ENCODE measurements at places on chromosomes 2 and 18.

- DNase-seq = no peak
Measured at GRCh38 chr2:201984800-201985525, 48.7 kb upstream of the FZD7 start.

DNA sequence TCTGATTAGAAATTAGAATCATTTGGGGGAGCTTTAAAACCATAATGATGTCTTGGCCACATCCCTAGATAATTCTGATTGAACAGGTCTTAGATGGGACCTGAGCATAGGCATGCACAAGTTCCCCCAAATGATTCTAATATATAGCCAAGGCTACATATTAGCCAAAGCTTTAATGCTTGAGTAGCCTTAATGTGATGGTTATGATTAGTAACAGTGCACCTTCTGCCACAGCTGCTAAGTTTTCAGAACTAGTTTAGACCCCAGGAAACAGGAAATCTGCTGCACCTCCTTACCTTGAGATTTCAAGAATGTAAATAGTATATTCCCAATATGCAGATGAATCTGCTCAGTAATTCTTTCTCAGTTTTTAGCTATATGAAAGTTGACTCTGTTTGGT lies 119.8 kb downstream of the PTPN4 start:
- DNase-seq = no peak

GRCh38 chr2:55961318-55961911 lies 37.8 kb upstream of the EFEMP1 start:
- DNase-seq = peak; percentile 51

DNA sequence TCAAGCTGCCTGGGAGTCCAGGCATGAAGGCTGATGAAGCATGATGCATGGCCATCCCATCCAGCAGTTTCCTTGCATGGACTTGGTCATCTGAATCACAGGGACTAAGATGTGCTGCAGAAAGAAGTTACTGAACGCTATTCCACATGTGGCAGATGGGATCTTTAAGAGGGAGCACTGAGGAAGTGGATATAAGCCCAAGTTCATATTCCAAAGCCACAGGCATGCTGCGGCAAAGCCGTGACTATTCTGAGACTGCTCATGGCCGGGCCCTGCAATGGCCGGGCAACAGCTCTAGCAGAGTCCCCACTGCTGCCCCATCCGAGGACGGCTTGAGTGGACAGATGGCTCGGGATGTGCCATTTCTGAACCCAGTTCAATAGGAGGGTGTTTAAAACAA lies 61.5 kb downstream of the STPG4 start:
- no peak for DNase-seq

DNA sequence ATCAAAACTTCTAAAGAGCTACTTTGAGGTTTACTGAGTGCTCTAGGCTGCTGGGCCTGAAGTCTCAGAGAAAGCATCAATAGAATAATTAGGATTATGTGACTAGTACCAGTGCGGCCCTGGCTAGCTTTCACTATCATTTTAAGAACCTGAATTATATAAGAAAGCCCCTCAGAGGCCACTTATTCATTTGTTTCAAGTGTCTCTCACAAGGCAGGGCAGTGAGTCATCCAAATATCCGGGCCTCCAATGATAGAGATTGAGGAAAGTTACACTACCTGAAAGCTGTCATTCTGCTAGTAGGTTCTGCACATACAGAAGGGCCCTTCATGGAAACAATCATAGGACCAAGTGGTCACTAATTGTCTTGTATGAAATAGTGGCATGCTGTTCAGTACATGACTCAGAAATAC lies 193.1 kb downstream of the L3MBTL4 start:
- DNase-seq = no peak

- no peak for DNase-seq
Measured at GRCh38 chr2:188627471-188627870, 335.8 kb downstream of the GULP1 start.

GRCh38 chr2:74198023-74198460 lies 373 bp upstream of the MTHFD2 start:
- no peak for DNase-seq

- no peak for DNase-seq
Measured at GRCh38 chr2:43005245-43005974, 213.0 kb upstream of the HAAO start.

DNA sequence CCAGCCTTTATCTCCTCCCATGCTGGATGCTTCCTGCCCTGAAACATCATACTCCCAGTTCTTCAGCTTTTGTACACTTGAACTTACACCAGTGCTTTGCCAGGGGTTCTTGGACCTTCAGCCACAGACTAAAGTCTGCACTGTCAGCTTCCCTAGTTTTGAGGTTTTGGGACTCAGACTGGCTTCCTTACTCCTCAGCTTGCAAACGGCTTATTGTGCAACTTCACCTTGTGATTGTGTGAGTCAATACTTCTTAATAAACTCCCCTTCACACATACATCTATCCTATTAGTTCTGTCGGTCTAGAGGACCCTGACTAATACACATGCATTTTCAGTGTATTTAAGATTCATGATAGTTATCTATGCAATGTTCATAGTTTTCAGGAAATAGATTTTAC lies 35.8 kb upstream of the ZNF804A start:
- no peak for DNase-seq

- DNase-seq = peak; percentile 52
Measured at GRCh38 chr18:11872479-11873136, 21.4 kb downstream of the CHMP1B start.

DNA sequence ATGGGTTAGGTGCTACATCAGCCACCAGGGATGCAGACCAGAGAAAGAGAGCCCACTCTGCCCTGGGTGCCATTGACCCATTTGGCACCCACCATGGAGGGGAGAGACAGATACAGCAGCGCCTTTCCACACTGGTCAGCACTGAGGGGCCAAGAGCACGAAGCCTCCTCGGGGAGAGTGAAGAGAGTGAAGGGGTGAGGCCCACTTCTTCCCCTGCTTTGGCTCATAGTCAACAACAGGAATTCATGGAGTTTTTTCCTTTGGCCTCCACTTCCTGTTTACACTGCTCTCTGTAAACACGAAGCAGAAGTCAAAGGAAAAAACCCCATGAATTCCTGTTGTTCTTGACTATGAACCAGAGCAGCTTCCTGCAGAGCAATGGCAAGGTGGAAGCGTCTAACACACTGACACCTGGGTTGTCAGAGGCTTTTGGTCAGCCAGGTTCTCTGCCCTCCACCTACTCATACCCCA lies 80.0 kb downstream of the CCDC93 start:
- no peak for DNase-seq

DNA sequence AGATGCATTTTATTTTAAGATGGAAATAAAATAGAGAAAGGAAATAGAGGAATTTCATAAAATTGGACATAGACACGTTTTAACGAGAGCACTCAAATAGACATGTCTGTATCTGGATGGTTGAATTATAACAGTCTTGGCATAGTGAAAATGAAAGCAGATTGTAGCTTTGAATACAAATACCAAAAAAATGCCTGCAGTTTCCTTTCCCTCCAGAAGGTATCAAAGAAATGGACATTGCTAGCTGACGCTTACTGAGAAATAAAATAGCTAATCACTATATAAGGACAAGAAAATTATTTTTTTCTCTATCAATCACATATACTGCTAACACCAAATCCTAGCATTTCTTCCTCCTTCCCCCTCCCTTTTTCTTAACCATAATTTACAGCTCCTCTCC lies 11.4 kb upstream of the MAPRE2 start:
- no peak for DNase-seq

- DNase-seq = peak; percentile 89
Measured at GRCh38 chr2:42828487-42829425, 36.4 kb upstream of the HAAO start.

GRCh38 chr2:68044099-68044498 lies 18.7 kb downstream of the C1D start:
- DNase-seq = no peak

- DNase-seq = no peak
Measured at GRCh38 chr2:164711766-164712138, 90.5 kb upstream of the GRB14 start.

DNA sequence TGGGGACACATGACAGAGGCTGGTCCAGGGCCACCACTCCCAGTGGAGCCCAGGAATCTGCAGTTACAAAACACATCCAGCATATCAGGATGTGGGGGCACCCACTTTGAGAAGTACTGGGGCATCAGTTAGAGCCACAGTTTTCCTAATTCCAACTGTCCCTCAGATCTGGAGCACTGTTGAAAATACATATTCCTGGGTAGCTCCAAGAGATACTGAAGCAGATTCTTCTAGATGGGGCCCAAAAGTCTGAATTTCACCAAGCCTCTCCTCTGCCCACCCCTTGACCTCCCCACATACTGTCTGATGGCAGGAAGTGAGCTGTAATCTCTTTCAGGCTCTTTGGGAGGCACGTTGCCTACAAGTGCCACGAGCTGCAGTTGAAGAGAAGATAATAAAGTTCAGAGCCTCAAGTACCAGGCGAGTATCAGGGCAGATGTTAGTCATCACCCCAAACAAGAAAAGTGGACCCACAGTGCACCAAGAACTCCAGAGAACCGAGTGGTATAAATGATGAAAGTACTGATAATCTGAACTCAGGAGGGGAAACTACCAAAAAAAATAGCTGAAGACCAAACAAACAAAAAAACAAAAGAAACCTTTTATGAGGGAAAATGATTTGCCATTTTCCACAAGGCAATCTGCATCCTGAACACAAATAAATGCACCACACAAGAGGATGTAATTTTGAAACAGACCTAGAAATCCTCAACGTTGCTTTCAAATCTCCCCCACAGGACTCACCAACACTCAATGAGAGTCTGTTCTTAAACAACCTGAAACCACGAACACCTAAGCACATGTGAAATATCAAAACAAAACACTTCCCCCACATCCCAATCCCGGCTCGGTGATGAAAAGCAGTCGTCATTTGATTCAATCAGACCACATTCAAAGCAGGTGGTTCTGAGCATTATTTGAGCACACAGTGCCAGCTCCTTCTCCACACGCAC lies 98.7 kb downstream of the TCF4 start:
- DNase-seq = no peak

- peak; percentile 31 for DNase-seq
Measured at GRCh38 chr2:215454519-215455246, 18.8 kb upstream of the FN1 start.

DNA sequence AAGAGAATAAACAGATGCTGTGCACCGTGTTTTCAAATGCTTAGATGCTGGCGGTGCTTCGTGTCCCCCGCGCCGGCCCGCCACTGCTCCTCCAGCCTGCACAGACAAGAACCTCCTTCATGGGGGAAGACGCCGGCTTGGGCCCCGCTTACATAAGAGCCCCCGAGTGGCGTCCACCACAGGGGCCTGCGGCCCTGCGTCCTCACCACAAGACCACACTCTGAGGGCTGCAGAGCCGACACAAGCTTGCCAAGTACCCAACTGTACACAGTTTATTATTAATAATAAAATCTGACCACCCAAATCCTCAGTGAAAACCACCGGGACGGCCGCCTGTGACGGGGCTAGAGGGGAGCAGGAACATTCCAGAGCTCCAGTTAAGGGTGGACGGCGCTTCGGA lies 232.2 kb downstream of the HDAC4 start:
- no peak for DNase-seq

GRCh38 chr2:223306371-223306770 lies 254.4 kb downstream of the KCNE4 start:
- peak; percentile 41 for DNase-seq

- DNase-seq = no peak
Measured at GRCh38 chr18:22999647-23000046, 66.5 kb downstream of the RBBP8 start.

DNA sequence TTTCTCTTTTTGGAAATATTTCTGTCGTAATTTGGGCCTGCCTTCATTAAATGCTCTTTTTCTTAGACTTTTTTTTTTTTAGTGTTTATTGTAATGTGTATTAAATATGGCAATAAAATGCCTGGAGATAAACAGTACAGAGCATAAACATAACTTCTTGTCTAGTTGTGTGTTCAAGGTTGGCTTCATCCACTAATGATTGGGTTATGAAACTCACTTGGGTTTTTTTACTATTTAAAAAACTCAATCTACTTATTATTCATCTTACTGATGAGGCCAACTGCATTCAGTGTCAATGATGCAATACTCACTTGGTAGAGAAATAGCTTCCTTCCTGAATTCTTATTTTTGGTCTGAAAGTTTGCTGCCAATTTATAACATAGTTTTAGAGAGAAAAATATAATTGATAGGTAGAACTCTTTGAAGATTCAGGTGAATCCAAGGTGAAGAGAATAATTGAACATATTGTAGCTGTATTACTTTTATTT lies 144.2 kb upstream of the NABP1 start:
- no peak for DNase-seq

- DNase-seq = no peak
Measured at GRCh38 chr2:178108176-178108575, 4.1 kb upstream of the RBM45 start.

GRCh38 chr18:9737006-9737405 lies 28.9 kb downstream of the RAB31 start:
- DNase-seq = no peak

GRCh38 chr2:233258211-233258610 lies 6.7 kb downstream of the ATG16L1 start:
- DNase-seq = no peak

DNA sequence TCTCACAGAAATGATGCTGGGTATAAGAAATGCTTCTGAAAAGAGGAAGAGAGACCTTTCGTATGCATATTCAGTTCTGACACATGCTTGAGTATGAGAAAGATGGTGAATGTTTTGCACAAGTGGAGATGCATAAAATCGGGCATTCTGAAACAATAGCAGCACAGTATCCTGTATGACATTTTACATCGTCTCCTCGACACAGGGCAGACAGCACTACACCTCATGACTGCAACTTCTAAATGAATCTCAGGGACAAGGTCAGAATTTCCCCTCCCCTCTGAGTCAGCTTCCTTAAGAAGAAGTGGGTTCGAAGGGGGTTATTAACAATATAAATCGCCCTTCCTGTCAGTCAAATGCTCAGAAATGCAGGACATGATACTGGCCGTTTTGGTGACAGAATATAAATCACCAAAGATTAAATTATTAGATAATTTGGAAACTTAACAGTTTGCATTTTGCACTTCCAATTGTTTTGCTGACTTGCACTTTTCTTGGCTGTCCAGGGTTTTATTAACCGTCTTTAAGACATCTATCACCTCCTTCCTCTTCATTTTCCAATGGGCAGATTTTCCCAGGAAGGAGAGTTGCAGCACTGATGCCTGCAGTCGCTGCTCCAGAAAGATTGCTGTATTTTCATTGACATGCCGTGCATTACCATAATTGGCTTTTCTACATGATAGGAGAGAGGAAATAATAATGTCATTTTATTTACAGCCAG lies 57.2 kb downstream of the TSHZ1 start:
- DNase-seq = no peak
